CD4-positive, CD25-positive, alpha-beta regulatory T cell (primary cell): ENCODE measurements at places on chromosomes 13 and 19.

- DNase-seq, result no peak
These were observed 327 bp downstream of the PTGER1 start for GRCh38 chr19:14474827-14475226.

- no peak for DNase-seq
These were observed 191.5 kb downstream of the ZNF536 start for GRCh38 chr19:30563691-30564090.

DNA sequence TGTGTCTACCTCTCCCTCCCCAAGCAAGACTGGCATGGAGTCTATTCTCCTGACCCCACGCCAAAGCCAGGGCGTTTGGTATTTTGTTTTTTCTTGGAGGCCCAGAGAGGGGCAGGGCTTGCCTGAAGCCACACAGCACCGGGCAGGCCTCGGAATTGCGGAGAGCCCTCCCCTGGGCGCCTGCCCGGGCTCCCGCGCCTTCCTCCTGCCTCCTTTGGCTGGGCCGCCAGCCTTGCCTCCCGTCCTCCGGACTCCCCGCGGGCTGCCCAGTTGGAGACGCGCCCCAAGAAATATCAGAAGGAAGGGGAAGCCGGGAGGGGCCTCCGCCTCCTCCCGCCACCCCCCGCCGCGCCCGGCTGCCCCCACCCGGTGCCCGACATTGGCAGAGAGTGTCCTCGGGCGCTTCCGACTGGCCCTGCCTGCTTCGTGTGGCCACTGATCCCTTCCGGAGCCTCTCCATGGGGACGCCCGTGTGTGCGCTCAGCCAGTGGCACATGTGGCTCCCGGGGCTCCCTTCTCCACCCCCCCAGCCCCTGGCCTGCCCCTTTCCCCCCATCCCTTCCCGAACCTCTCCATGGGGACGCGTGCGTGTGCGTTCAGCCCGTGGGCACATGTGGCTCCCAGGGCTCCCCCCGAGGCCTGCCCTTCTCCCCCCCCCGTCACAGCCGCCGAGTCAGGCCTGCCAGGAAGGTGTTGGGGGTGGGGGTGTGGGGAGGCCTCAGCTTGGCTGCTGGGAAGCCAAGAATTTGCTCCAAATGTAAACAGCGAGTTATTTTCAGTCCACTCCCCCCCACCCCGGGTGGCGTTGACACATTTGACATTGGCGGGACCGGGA lies 37.3 kb downstream of the NFIC start:
- DNase-seq, result no peak

DNA sequence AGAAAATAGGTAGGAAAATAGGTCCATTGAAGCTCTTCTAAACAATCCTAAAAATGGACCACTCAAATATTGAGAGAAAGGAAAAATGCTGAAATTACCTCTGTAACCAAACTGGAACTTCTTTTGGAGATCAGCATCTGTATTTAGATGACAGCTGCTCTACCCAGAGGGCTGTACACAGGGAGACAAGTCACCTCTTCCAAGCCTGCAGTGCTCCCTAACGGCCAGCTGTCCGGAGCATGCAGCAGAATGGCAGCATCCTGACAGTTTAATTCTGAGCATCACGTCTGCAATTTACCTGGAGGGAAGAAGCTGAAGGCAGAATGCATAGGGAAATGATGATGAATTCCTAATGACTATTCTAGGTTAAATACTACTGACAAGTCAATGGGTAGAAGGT lies 62.8 kb upstream of the DIAPH3 start:
- DNase-seq, result no peak

- DNase-seq, result no peak
These were observed 76.6 kb downstream of the SERP2 start for GRCh38 chr13:44449999-44450821.

- peak; percentile 65 for DNase-seq
These were observed 9.0 kb downstream of the BLOC1S3 start for GRCh38 chr19:45187421-45188100.

GRCh38 chr13:25421612-25422011 lies 49.8 kb downstream of the ATP8A2 start:
- no peak for DNase-seq

GRCh38 chr19:741506-742131 lies 9.3 kb upstream of the MISP start:
- peak; percentile 7 for DNase-seq

DNA sequence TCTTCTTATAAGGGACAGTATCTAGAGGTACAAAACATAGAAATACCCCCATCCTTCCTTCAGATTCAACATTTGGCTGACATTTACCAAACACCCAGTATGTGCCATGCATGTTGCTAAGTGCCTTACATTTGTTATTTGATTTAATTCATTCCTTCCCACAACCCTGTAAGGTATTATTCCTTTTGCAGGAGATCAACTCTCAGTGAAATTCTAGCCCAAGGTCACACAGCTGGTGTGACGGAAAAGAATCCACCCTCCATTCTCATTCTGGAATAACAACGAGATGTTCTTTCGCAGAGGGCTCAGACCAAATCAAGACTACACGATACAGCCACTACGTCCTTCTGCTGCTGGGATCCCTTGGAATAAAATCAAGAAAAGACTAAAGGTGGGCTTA lies 67.8 kb downstream of the C13orf42 start:
- DNase-seq, result no peak

GRCh38 chr13:97540696-97541095 lies 106.7 kb downstream of the RAP2A start:
- no peak for DNase-seq

DNA sequence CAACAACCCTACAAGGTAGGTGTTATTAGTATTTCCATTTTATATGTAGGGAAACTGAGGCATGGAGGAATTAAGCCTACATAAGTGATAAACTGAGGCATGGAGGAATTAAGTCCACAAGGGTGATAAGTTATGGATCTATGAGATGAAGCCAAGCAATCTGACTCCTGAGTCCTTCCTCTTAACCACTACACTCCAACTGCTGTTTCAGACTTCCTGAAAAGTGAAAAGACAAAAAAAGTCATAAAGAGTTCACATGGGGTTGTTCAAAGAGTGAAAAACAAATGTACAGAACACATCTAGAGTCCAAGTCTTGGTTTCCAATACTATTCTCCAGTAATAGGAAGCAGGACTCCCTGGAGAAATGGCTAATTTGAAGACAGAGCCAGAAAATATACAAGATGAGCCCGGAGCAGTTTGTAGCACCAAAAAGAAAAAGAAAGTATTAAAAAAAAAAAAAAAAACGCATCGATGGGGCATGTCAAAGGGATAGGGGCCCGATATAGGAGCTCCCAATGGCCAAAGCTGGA lies 12.1 kb downstream of the CRYL1 start:
- DNase-seq, result no peak

DNA sequence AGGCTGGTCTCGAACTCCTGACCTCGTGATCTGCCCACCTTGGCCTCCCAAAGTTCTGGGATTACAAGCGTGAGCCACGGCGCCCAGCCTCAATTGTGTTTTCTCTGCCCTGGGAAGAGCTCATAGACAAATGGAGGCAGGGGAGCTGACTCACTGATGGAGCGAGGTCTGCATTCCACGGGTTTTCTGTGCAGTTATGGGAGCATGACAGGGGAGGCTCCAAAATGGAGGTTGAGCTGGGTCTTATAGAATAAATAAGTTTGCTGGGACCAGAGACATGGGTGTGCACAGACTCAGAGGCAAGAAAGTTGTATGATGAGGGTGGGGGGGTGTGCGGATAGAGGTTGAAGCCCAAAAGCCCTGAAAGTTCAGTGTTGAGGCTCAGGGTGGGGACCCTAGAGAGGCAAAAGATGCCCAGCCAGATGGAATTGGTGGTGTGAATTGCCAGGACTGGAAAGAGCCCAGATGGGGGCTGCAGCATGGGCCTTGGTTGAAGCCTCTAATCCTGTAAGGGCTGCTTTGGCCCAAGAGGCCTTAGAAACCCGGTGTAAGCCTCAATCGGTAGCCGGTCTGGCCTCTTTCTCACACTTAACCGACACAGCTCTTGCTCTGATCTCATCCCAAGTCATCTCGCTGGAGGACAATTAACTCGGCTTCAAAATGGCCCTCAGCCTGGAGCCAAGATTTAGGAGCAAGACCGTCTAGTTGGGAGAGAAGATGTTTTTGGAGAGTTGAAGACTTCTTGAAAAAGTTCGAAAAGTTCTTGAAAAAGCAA lies 1.9 kb downstream of the TPM4 start:
- peak; percentile 53 for DNase-seq

GRCh38 chr13:79530270-79530669 lies 49.3 kb downstream of the NDFIP2 start:
- DNase-seq, result no peak

- DNase-seq, result no peak
These were observed 14.7 kb downstream of the CILP2 start for GRCh38 chr19:19552798-19553197.

DNA sequence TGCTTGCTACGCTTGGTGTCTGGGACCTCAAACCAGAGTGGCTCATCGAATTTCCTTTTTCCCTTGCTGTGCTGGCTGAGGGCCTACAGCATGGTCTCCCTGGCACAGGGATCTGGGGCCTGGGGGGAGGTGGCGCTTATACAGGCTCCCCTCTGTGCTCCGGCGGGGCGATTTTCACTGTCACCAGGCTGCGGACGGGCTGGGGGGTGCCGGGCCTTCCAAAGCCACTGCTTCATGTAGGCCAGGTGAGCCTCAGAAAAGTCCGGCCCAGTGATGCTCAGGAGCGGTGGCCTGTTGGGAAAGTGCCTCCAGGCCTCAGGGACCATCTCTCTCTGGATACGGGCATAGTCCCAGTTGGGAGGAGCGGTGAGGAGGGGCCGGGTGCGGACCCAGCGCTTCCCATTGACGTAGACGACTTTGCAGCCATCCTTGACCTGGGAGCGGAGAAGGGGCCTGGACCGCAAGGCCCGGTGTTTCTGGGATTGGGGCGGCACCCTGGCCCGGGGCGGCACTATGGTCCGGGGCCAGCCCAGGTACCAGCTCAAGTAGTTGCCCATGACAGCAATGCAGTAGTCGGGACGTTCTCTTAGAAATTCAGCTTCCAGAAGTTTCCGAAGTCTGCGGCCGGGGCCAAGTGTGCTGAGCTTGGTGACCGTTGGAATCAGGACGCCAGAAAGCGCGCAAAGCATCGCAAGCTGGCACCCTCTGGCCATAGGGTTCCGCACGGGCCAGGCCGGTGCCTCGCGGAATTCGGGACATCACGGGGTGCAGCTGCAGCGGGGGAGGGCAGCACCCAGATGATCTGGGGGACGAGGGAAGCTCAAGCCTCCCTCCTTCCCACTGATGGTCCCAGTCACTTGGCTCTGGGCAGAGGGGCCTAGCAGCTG lies 255.9 kb downstream of the SLC7A1 start:
- DNase-seq, result no peak

DNA sequence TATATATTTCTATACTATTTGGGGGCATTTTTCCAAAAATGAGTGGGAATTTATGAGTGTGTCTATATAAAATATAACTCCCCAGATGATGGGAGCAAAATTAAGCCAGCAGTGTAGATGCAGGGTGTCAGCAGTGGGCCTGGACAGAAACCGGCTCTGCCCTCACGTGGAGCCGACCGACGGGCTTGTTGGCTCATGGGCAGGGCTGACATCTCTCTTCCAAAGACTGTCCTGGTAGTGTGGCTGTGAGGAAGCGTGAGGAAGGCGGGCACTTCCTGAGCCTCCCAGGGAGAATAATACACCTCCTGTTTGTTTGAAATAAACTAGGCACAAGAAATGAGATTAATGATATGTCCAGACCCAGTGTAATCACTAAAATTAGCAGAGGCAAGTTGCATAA lies 206.5 kb downstream of the TEX29 start:
- DNase-seq, result no peak

- DNase-seq, result no peak
These were observed 559 bp upstream of the RPL21 start for GRCh38 chr13:27250833-27251165.

GRCh38 chr19:7348587-7349230 lies at the start of gene ARHGEF18:
TSS of gene ARHGEF18 (plus strand) at chr19:7348937. CDS start at chr19:7362891, 13,954 bp downstream.
- peak; percentile 97 for DNase-seq

DNA sequence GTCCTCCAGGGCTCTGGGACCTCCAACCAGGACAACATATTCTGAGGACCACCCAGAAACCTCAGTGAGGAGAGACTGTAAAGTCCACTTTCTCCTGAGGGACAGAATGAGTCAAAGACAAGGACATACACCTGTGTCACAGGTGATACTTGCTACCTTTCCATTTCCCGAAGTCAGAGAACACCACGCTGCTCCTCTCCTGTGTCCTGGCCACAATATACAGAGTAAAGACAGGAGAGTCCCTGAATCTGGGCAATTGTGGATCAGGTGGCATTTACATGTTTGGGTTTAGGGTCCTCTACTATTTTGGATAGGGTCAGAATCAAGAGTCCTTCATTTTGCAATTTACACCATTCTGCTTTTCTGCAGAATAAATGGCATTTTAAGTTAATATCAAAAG lies 4.9 kb downstream of the MED26 start:
- no peak for DNase-seq

- DNase-seq, result no peak
These were observed 54.1 kb upstream of the ADGRE1 start for GRCh38 chr19:6833166-6833790.

DNA sequence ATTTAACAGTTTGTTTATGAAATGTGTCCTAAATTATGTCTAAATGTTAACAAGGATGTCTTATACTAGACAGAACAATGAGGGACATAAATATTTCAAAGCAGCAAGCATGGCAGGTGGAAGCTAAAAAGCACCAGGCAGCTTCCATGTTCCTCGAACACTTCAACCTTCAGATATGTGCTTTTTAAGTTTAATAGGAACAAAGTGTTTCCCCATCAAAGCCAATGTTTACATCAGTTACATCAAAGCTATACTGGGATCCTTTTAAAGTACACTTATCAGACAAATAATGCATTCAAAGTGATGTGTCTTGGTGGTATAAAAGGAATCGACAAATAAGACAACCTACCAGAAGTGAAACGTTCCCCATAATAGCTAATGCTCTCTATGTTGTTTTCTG lies 2841.1 kb upstream of the PCDH20 start:
- no peak for DNase-seq

DNA sequence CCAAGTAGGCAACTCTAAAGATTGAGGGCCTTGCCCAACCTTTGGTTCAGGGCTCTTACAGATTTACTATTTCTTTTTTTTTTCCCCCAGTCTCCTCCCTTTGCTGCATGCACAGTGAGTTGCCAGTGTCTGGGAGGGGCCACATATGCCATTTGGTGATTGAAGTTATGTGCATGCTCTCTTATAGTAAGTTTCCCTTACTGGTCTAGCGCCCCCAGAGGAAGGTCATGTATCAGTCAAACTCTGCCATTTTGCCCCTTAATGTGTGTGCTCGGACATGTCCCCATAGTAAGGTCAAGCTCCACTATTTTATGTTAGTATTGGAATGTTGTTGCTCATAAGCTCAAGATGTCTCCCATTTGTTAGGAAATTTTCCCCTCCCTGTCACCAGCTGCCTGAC lies 1138.0 kb upstream of the SLC10A2 start:
- DNase-seq, result no peak

DNA sequence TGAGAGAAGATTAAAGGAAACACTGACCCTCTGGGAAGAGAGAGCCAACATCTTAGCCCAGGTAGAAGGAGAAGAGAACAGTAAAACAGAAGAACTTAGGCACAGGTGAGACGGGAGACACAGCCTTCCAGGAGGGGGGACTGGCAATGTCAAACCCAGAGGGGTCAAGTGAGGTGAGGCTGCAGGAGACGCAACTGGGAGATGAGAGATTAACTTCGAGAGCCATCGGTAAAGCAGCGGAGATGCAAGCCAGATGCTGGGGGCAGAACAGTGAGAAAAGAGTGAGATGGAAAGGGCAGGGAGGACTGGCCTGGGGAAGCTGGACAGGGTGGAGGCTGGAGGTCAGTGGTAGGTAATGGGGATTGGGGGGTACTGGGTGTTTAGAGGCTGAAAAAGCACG lies 5.2 kb downstream of the INSR start:
- DNase-seq, result no peak
